ENCODE measurements at places on chromosomes 2 and 18. TPM values are rescaled to one million over a fixed set of nuclear protein-coding genes. Genes with fewer than 3 reads are reported as not detected.

Gene IRS1
- 11.7 TPM for polyA plus RNA-seq

DNA sequence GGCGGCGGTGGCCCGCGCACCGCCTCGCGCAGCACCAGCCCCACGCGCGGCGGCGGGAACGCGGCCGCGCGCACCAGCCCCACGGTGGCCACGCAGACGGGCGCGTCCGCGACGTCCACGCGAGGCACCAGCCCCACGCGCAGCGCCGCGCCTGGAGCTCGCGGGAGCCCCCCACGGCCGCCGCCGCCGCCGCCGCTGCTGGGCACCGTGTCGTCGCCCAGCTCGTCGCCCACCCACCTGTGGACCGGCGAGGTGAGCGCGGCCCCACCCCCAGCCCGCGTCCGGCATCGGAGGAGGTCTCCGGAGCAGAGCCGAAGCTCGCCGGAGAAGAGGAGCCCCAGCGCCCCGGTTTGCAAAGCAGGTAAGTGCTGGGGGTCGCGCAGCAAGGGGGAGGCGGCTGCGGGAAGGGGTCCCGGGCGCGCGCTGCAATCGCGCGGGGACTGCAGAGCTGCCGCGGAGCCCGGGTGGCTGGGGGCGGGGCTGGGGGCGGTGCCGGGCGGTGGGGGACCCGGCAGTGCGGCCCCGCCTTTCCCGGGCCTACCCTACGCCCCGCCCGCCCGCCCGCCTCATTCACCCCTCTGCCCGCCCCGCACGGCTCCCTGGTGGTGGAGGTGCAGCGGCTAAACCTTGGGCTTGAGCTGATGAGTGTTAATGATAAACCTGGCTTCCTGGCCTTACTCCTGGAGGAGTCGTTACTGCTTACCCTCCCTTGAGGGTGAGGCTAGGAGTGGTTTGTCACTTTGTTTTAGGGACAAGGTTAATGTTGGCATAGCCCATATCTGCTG, 851 bp downstream of the FAM117B start:
- DNase-seq: peak; percentile 85

DNA sequence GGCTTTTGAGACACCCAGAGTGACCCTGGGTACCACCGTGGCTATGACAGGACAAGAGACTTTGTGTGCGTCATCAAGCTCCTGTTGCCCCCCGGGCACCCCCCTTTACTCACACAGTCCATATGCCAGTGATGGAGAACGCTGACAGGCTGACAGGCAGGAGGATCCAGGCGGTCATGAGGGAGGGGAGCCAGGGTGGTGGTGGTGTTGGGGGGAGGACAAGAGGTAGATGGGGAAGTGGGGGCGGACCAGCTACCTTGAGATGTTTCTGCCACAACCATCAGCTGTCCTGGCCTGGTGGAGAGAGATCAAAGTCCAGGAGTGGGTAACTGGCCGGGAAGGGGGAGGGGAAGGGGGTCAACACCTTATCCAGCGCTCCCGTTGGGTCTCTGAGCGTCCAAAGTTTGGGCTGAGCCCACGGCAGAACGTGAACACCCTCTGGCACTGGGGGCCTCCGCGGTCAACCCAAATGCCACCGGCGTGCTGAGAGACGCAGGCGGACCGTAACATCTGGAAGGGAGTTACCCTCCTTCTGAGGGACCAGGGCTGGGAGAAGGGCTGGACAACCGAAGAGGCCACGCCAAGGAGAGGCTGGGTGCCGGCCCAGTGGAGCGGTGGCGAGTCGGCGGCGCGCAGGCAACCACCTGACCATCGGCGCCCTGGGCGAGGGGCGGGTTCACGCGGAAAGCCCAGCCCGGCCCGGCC, 575 bp downstream of the TMEM150A start:
- DNase-seq: no peak

Gene ASNSD1
- 67.0 TPM for polyA plus RNA-seq

Gene DSG1
- polyA plus RNA-seq: 0.05 TPM

- DNase-seq: no peak
Measured at GRCh38 chr2:237407700-237408099, 6.3 kb downstream of the COL6A3 start.
